ENCODE measurements at places on chromosomes 7 and 10.

DNA sequence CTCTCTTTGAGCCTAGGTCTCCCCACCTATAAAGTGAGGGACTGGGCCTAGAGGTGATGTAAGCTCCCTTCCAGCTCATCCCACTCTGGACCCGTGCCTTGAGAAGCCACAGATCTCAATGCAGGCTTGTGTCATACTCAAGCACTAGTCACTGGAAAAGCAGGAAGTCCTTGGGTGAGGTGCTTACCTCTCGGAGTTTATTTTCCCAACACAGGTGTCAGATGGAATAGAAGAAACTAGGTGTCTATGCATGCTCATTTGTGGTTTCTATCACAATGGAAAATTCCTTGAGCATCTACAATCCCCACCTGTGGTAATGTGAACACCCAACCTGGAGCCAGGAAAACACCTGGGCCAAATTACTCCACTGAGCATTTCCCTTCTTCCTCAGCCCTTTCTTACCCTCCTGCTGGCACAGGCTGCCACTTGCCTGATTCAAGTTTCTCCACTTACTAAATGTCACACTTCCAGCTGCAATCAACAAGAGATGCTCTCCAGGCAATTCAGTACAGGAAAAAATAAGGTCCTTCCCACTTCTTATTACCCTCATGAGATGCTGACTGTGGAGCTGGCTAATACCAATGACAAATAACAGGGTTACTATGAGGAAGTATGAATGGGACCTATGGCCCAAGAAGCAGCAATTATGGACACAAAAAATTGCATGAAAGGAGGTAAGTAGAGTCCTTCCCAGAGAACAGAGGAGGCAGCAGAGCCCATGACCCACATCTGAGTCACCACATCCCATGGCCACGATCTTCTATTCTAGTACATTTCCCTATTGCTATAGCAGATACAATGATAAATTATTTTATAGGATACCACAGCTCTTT is 13.1 kb downstream of the LSM5 start:
- no peak for DNase-seq

- DNase-seq, result no peak
These were observed 144.2 kb downstream of the MDFIC start for GRCh38 chr7:115066050-115066449.

- DNase-seq, result no peak
These were observed 182.9 kb downstream of the XPNPEP1 start for GRCh38 chr10:109740436-109740835.

DNA sequence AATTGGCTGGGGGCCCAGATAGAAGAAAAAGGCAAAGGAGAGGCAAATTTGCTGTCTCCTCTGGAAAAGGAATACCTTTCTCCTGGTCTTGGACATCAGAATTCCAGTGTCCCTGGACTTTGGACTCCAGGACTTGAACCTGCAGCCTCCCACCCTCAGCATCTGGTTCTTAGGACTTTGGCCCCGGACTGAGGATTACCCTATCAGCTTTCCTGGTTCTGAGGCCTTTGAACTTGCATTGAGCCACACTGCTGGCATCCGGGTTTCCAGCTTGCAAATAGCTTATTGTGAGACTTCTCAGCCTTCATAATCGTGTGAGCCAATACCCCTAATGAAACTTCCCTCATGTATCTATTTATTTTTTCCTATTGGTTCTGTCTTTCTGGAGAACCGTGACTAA is 68.3 kb downstream of the DNAH11 start:
- DNase-seq, result no peak

DNA sequence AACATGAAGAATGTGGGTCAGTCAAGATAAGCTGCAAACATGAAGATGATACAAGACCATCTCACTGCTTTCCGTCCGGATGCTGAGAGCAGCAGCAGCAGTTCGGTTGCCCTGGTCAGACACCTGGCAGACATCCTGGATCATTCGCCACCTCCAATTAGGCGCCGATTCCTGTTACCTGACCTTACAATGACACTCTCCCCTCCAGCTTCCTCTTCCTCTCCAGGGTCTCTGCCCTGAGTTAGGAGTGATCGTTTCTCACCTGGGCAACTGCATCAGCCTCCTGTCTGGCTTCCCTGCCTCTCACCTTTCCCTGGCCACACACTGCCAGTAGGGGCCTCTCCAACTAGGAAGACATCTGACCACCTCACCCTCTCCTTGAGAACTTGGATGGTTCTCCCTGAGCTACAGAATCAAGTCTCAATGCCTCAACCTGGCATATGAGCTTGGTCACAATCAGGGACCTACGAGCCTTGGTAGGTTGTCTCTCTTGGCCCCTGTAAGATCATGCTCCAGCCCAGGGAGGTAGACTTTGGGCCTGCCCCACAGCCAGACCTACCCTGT is 31.4 kb upstream of the ENO4 start:
- no peak for DNase-seq

DNA sequence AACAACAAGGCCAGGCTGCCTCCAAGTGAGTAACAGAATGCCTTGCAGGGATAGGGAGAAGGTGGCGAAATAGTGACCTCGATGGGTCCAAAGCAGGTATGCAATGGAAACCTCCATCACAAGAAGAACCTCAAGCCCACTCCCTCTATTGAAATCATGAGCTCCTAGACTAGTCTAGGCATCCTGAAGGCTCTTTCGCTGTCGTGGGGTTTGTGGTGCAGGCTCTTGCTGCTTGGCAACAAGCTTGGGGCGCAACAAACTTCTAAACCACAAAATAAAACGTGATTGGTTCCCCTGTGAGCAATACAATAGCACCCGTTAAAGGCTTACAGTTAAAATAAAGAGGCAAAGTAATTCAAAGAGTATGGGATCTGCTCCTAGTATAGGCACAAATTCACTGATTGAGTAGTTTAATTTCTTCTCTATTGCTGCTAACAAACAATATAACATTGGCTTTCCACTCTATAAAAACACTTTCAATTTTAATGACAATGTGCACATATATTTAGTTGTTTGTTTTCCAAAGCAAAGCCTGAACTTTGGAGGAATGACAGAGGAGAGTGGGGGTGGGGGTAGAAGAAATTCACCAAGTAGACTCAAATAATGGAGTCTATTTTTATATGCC is 64.1 kb downstream of the C10orf67 start:
- no peak for DNase-seq
